ENCODE measurements at places on chromosomes 7 and 10.

DNA sequence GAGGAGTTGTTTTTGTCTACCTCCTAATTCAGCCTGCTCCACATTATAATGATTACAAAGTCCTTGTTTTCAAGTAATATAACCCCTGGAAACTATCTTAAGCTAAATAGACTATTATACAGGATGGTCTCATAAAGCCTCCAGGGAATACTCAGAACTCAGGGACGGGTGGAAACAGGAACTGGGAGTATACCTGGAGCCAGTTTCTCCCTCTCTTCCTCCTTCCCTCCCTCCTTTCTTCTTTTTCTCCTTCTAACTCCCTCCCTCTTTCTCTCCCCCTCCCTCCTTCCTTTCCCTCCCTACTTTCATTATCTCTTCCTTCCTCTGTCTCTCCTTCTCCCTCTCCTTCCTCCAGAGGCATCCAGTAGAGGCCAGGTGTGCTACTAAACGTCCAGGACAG, 76.2 kb upstream of the PRR15 start:
- no peak for DNase-seq

DNA sequence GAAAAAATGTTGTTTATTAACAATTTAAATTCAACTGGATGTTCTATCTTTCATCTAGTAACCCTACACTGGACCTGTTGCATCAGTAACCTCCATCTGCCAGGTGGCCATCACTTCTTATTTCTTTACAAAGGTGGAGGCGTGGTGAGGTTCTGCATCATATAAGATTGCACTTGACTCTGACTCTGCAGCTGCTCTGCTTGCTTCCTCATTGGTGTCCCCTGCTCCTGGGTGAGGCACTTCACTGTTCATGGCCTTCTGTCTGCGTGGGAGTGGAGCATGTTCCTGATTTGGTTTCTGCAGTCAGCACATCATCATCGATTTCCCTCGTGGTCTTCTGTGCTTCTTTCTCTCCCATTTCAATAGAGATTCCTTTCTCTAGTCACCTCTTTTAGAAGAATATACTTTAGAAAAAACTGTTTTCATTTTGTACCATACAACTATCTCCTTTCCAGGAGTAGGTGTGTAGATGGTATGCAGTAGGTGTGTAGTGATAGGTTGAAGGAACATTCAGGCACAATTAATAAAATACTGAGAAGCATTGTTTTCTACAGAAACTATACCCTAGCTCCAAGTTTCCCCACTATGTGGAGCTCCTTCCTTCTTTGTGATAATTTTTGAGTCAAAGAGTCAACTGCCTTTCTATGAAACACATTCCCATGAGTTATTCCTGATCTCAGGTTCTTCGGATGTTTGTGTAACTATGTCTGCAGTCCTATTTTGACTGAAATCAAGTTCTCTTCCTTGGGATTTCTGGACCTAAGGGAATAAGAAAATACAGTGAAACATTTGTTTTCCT, 231.7 kb upstream of the CNTNAP2 start:
- DNase-seq: no peak

- DNase-seq: no peak
Measured at GRCh38 chr7:138932870-138933269, 48.3 kb downstream of the KIAA1549 start.

- DNase-seq: no peak
Measured at GRCh38 chr7:111384065-111384891, 178.0 kb downstream of the IMMP2L start.

- no peak for DNase-seq
Measured at GRCh38 chr10:75410132-75411005, 8.8 kb upstream of the ZNF503 start.

DNA sequence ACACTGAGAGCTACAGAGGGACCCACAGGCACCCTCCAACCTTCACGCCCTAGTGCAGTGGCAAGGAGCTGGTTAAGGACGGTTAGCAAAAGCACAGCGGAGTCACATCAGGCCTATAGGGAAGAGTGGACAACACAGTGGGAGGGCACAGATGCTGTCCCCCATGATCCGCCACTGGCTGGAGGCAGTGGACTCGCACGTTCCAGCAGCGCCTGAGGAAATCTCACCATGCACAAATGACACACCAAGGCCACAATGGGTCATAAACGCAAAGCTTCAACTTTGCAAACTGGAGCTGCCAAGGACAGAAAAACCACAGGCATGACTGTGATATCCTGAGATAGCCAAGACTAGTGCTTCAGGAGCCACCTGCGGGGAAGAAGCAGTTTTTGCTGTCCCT, 58.8 kb downstream of the GRB10 start:
- DNase-seq: no peak

- DNase-seq: no peak
Measured at GRCh38 chr7:21603462-21603861, 60.6 kb downstream of the DNAH11 start.

- no peak for DNase-seq
Measured at GRCh38 chr10:85986777-85987176, 379.8 kb downstream of the GRID1 start.

GRCh38 chr7:36072620-36073019, 80.4 kb upstream of the EEPD1 start:
- DNase-seq: no peak

GRCh38 chr10:114024876-114025610, 18.6 kb upstream of the ADRB1 start:
- DNase-seq: no peak

DNA sequence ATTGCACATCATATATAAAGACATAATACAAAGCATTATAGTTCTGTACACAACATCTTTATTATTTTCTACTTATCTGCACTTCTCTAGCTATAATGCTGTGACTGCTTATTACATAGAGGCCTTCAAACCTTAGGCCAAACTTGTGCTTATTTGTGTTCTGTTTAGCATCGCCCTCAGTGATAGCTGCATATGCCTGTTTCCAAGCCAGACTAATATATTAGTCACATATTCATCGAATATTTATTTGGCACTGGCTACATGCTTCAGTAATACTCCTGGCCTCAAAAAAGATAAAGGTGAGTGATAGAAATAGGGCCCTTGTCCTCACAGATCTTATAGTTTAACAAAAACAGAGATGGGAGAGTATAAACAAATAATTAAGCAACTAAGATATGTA, 30.2 kb upstream of the SEMA3D start:
- no peak for DNase-seq

DNA sequence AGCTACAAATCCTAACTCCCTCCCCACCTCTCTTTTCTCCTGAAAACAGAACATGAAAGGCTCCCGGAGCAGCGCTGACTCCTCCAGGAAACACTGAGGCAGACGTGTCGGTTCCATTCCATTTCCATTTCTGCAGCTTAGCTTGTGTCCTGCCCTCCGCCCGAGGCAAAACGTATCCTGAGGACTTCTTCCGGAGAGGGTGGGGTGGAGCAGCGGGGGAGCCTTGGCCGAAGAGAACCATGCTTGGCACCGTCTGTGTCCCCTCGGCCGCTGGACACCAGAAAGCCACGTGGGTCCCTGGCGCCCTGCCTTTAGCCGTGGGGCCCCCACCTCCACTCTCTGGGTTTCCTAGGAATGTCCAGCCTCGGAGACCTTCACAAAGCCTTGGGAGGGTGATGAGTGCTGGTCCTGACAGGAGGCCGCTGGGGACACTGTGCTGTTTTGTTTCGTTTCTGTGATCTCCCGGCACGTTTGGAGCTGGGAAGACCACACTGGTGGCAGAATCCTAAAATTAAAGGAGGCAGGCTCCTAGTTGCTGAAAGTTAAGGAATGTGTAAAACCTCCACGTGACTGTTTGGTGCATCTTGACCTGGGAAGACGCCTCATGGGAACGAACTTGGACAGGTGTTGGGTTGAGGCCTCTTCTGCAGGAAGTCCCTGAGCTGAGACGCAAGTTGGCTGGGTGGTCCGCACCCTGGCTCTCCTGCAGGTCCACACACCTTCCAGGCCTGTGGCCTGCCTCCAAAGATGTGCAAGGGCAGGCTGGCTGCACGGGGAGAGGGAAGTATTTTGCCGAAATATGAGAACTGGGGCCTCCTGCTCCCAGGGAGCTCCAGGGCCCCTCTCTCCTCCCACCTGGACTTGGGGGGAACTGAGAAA, 30.4 kb downstream of the PFKFB3 start:
- no peak for DNase-seq

DNA sequence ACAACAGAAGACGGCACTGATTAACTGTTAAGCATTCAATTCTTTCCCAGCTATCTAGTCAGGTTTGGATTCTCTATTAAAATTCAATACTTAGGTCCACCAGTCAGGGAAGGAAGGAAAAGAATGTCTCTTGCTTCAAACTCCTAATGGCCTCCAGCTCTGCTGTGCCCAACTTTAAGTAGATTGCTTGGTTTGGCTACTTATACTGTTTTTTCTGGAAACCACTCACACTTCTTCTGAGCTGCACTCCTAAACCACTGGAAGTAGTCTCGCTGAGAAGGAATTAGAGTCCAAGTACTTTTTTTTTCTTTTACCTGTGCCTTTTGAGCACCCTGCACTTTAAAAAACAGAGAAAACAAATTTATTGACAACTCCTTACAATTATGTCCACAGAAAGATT, 26.7 kb upstream of the COL1A2 start:
- no peak for DNase-seq

- no peak for DNase-seq
Measured at GRCh38 chr7:65004575-65004974, 1.9 kb downstream of the ERV3-1 start.

DNA sequence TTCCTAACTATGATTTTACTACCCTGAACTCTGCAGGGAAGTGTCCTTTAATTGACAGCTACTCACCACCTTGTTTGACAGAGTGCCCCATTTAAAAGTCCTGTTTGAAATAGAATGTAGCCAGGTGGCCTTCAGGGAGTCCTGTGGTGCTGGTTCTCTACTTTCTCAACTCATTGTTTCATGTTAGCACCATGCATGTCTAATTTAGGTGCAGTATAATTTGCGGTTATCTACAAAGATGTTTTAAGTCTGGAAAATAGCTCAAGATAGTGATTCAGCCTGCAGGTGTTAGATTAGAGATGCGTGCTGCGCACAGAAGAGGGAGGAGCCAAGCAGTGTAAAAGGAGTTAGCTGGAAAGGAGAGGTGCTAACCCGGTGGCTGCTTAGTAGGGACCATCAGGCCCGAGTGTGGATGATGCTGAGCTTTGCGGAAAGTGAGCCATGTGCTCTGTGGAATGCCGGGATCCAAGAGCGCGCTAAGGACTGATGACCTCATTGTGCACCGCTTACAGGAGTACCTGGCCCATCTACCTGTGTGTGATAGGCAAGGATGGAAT, 1.2 kb downstream of the CCM2 start:
- DNase-seq: no peak

GRCh38 chr7:28409716-28410627, 2.3 kb upstream of the CREB5 start:
- DNase-seq: no peak

DNA sequence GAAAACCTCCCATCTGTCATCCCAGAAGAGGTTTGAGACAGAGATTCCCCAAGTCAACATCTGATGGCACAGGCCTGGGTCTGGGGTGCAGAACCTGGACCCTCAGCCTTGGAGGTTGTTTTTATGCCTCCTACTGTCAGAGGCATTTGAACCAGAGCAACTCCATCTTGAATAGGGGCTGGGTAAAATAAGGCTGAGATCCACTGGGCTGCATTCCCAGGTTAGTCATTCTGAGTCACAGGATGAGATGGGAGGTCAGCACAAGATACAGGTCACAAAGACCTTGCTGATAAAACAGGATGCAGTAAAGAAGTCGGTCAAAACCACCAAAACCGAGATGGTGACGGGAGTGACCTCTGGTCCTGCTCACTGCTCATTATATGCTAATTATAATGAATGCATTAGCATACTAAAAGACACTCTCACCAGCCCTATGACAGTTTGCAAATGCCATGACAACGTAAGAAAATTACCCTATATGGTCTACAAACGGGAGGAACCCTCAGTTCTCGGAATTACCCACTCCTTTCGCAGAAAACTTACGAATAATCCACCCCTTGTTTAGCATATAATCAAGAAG, 92.0 kb downstream of the ITGA8 start:
- no peak for DNase-seq

DNA sequence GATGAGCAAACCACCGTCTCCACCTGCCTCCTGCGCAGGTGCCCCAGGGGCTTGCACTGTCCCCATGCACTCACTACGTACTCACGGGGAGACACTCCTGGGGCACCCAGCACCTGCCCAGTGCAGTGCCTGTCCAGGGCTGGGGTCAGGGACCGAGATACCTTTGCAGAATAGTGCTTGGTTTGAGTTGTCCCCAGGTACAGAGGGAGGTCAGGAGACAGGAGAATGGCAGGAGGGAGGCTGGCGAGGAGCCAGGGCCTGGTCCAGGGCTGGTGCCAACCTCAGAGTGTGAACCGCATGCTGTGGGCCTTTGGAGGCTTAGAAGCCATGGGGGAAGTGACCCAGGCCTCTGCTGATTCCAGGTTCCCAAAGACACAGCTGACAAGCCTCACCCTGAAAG, 110.1 kb upstream of the GPR26 start:
- no peak for DNase-seq

DNA sequence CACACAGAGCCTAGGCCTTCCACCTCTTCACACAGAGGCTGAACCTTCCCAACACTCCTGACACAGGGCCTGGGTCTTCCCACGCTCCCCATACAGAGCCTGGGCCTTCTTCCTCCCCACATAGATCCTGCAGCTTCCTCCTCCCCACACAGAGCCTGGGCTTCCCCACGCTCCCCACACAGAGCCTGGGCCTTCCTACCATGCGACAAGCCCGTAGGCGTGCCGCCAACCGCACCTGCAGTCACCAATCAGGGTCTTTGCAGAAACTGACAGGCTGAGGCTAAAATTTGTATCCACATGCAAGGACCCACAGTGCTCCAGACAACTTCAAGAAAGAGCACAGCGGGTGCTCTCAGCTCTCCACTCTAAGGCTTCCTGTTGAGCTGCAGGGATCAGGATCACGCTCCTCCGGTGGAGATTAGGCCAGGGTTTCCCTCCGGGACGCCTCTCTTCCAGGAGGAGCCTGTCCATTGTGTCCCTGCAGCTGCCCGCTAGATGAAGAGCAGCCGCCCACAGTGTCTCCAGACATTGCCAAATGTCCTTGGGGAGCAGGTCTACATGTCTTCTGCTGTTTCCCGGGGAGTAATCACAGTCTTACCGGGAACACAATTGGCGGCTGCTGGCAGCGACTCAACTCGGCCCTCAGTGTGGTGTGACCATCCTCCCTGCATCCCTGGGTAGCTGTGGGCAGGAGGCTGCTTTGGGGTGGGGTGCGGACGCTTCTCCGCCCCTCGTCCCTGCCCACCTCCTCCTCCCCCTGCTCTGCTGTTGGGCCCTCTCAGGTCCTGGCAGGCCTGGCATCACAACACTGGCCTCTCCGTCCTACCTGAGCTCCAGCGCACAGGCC, 9.7 kb downstream of the CFAP46 start:
- no peak for DNase-seq

- no peak for DNase-seq
Measured at GRCh38 chr7:155233311-155234157, 64.1 kb upstream of the INSIG1 start.

Measured in stimulated activated CD8-positive, alpha-beta memory T cell treated with anti-CD3 and anti-CD28 coated beads, Interleukin-15, amount 100 ng/mL, for 24 hours (primary cell).